ENCODE measurements at places on chromosomes 7 and 10.
A peak's percentile ranks its signal among the peaks of the same experiment; 100 is the strongest.

GRCh38 chr7:24828891-24829661 is 71.8 kb upstream of the GSDME start:
- no peak for DNase-seq

DNA sequence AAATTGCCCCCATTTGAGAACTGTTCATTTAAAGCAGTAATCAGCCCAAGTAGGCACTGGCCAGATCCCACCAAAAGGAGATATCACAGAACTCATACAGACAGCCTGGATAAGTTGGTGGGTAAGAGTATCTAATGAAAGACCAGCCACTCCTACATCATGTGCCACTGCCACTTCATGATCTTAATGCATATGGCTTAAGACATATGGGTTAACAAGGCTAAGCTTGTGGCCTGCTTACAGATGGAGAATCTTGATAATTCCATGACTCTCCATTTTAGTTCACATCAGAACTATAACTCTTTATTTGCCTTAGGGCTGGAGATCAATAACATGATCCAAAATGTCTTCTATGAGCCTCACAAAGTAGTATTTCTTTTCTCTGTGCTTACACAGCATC is 6.8 kb upstream of the IFIT1B start:
- no peak for DNase-seq

DNA sequence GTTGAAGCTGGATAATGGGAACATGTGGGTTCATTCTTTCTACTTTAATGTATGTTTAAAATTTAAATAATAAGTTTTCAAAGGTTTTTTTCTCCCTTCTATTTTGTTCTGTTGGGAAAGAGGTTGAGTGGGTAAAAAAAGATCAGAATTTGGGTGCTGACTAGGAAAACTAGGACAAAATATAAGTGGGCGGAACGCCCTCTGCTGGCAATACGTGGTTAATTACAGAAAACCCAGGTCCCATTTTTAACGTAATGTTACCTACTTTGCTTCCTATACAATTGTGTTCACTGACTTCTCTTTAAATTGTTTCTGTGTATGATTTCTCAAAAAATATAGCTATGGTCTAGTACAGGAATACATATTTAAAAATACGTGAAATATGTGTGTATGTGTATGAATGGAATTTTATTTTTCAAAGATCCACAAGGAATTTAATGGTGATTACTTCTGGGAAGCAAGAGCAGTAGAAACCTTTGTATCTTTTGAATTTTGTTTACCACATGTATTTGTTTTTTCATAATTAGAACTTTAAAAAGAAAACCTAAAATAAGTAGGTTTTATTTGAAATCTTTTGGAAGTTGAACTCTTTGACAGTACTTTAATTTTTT is 8.7 kb downstream of the ECD start:
- DNase-seq: peak; percentile 64

DNA sequence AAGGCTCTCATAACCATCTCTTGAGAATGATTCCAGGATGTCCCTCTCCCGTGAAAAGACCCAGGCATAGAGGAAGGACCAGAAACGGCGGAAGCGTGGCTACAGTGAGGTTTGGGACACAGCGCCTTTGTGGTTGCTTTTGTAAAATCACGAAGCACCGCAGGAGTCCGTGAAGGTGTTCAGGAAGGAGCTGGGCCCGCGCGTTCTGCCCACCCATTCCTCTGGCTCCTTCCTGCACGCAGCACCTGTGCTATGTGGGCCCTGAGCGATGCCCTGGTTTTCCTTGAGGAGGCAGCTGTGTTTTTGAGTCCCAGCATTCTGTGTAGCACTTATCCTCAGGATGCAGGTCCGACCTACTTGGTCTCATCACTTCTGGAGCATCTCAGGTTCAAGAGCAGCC is 112.8 kb downstream of the TRRAP start:
- DNase-seq: no peak

DNA sequence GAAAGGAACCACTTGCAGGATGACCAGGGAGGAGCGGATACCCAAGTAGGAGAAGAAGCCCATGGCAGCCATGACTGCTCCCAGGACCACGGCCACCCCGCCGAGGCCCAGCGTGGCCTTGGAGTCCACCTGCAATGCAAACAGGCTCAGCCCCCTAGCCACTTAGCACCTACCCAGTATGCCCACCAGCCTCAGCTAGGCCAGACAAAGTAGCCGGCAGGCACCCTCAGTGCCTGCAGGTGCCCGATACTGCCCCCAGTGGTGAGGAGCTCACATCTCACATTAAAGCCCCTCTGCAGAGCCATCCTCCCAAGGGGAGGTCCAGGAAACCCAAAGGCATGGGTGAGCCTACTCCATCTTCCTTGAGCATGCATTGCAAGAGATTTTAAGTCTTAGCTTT is 6.6 kb downstream of the NPC1L1 start:
- DNase-seq: peak; percentile 74

GRCh38 chr10:34666008-34666704 is 148.9 kb downstream of the PARD3 start:
- DNase-seq: peak; percentile 27

DNA sequence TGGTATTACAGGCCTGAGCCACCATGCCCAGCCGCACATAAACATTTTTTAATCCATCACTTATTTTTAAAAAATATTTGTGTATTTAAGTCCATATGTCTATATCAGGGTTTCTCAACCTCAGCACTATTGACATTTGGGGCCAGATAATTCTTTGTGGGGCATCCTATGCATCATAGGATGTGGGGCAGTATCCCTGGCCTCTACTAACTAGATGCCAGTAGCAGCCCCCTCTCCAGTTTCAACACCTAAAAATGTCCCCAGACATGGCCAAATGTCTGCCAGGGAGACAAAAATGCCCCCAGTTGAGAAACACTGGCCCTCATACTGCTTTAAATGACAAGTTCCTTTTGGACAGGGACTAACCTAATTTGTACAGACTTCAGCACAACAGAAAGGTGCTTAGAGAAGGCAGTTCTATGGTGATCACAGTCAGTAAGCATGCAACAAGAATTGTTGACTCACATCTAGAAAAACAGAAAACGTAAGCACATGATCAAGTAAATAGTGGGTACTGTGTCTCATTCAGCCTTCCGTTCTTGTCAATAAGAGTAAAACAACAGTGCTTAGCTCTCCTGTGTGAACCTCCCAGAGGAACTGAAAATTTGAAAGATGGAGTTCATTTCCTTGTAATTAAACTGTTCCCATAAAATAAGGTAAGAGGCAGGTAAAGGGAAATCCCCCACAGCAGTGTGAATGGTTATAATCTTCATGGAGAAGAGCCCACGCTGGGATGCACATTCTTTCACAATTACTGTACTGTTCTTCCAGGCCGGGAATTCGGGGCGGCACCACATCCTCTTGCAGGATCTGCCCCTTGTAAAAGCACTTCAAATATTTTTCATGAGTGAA is 17.3 kb upstream of the ADRB1 start:
- DNase-seq: peak; percentile 18

GRCh38 chr10:99784016-99784726 is 1.7 kb downstream of the ABCC2 start:
- no peak for DNase-seq

GRCh38 chr10:78915190-78915518 is 153.6 kb upstream of the ZMIZ1 start:
- no peak for DNase-seq

DNA sequence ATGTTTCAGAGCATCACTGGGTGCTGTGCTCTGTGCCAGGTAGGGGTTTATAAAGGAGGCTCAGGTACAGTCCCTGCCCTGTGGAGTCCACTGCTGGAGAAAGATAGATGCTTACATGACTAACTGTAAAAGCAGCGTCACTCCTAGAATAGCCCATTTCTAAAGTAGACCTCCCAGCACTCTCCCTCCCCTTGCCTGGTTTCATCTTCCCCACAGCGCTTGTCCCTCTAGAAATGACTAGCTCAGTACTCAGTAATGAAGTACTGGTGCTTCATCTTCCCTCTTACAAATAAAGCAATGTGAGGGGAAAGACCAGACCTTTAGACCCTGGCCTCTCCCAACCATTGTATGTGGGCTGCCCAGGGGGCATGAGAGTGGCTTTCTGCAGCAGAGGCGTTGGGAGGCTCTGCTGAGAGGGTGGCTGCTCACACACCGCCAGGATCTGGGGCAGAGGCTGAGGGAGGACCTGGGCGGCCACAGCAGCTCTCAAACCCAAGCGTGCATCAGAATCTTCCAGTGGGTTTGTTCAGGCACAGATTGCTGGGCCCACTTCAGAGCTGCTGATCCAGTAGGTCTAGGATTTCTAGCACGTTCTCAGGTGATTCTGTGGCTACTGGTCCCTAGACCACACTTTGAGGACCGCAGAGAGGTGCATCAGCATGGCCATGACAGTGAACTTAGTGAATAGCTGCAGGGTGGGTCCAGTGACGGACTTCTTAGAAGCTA is 110.3 kb upstream of the ANLN start:
- DNase-seq: no peak

GRCh38 chr7:69651101-69651590 is 52.9 kb downstream of the AUTS2 start:
- DNase-seq: no peak

DNA sequence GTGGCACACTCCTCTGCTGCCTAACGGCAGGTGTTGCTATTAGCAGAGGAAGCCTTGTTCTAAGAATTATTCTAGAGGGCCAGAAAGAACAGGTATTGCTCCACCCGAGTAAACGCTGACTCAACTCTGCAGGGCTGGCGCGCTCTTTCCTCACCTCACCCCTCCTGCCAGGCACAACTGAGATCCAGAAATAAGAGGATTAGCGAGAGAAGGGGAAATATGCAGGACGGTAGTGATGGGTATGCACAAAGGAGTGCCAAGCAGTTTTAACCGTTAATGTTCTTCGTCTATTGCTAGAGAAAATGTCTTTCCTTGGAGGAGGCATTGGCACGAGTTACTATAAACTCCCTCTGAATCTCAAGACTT is 369 bp upstream of the SCIN start:
- DNase-seq: no peak

DNA sequence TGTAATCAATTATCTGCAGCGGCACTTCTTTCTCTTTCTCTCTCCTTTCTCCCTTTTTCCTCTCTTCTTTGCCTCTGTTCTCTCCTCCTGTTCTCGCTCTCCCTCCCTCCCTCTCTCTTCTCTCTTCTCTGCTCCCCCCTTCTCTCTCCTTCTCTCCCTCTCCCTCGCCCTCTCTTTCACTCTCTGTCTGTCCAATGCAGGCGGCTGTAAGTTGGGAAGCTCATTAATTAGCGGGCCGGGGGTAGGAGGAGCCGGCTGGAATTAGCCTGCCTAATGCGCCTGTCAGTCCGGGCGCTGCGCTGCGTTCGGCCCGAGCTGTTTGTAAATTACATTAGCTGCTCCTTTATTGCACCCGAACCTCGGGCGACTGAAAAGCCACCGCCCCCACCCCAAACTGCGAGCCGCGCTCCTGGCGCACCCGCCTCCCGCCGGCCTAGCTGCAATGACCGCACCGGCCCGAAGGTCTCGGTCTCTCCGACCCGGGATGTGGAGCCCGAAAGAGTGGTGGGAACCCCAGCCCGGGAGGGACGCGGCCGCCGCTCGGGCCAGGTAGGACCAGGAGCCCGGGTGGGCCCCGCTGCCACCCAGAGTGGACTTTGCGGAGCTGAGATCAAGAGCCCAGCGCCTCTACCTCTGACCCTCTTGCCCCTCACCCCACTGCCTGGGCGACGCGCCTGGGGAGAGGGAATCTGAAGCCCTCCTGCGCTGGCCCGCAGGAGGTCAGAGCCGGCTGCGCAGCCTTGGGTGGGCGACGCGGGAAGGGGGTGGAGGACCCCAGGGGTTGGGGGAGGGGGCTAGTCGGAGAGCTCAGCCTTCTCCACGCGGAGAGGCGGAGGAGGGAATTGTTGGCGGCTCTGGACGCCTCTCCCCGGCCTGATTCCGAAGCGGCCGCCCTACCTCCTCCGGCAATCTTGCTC is at the start of gene LBX1:
LBX1 (minus strand) TSS at position 198 of the 917 bp plus-strand sequence. CDS start 648 bp downstream, outside the sequence.
- no peak for DNase-seq

DNA sequence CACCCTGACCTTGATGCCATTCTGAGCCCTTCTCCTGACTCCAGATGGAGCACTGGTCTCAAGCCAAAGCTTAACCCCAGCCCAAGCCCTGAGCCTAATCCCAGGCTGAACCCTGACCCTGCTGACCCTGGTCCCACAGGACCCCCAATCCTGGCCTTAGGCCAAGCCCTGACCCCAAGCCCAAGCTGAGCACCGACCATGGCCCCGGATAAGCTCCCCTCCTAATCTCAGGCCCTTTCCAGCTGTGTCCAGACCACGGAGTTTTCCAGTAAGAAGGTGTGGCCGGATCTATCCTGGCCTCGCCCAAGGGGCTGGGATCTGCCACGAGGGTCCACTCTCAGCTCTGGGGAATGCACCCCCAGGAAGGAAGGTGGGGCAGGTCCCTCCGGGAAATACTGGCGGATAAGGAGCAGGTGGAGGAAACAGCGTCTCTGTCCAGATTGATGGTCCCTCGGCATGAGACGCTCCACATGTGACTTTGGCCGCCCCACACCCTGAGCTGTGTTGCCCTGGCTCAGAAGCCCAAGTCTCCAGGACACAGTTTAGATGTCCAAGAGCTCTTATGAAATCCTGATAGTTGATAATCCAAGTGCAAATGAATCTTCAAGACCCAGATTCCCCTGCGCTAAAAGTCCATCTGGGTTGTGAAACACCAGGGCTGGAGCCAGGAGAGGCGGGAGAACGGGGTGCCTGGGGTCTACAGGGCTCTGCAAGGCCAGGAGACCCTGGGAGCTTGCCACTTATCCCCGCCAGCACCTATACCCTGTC is 10.4 kb downstream of the ELN start:
- DNase-seq: no peak

DNA sequence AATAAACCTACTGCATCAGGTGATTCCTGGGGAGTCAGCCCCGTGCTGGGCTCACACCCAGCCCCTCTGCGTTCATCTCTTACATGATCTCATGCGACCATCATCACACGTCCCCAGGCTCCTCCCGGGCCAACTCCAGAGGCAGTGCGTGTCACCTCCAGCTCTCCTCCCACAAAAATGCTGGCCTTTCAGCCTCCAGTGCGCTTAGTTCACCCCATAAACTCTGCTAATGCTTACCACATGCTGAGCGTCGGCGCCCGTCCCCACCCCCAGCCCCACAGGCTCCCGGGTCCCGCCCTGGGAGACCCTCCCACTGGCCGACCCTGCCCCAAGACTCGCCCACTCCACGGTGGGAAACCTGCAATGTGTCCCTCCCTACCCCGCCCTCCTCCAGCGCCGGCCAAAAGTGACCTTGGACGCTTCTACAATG is 816 bp upstream of the SDK1 start:
- DNase-seq: no peak

DNA sequence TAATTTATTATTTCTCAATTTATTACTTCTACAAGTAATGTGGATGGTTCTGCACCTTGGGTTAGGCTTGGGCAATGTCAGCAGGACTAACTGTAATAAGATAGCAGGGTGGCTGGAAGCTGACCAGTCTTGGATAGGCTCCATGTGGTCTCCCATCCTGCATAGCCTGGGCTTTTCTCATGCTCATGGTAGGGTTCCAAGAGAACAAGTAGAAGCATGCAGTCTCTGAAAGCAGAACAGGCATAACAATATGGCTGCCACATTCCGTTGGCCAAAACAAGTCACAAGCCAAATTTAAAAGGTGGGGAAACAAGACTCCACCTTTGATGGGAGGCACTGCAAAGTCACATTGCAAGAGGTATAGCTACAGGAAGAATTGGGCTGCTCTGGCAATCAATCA is 98.6 kb upstream of the MDFIC start:
- DNase-seq: no peak

GRCh38 chr10:11795101-11795920 is 27.8 kb upstream of the PROSER2 start:
- no peak for DNase-seq

All from OCI-LY7 (cell line).